CD4-positive, alpha-beta T cell treated with Interleukin-17A for 4 hours (primary cell): ENCODE measurements at places on chromosomes 7 and 10.

- DNase-seq: peak; percentile 9
Observed at GRCh38 chr7:154914308-154914995, 88.5 kb downstream of the PAXIP1 start.

DNA sequence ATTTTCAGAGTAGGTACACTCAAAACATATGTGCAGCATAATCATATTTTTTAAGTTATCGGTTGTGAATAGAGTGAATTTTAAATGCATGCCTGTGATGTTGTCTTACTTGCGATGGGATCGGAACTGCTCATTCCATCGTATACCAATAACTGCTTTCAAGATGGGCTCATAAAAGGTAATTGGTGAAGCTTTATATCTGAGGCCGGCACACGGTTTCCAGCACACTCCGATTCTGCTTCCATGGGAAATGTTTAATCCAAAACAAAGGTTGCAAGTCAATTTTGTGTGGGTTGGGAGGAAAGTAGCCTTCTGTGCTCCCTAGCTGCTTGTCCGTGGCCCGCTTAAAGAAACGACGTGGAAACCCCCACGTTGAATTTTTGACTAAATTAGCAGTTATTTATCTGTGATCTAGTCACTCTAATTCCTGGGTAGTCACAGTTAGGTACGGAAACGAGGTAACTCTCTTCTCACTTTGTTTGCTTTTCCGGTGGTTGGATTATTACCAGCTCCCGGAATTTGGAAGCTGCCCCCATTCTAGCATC is 10.1 kb upstream of the CELF2 start:
- no peak for DNase-seq

- DNase-seq: no peak
Observed at GRCh38 chr10:126108693-126109092, 212.3 kb downstream of the FANK1 start.

- DNase-seq: no peak
Observed at GRCh38 chr10:100890673-100891317, 22.0 kb upstream of the SLF2 start.

DNA sequence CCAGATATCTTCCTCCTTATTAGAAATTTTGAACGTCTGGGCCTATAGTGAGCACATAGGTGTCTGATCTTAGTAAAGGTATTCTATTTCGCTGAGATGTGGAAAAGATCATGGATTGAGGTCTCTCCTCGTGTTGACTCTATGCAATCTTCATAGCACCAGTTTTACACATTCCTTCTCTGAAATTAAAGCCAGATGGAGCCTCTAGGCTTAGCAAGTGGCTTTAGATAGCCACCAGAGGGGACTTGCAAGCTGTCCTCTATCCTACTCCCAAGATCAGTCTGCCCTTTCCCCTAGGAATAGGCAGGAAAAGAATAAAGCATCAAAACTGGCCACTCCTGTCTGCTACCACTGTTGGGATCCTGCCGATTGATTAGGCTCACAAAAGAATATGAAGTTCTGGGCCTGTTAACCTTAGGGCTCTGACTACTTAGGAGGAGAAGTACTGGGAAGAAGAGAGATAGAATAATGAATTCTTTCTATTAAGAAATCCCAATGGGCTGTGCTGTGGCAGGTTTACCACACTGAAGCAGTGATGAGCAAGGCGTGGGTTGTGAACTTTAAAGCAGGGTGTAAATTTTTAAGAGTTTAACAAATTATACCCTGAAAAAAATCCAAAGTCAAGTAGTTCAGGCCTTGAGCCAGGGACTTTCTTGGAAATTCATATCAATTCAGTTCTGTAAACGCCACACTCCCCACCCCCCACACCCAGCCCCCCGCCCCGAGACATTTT is 2.2 kb upstream of the STRIP2 start:
- no peak for DNase-seq

- DNase-seq: no peak
Observed at GRCh38 chr10:25504838-25505237, 330.0 kb downstream of the GPR158 start.

GRCh38 chr7:112001091-112001826 is 204.9 kb downstream of the DOCK4 start:
- DNase-seq: no peak

DNA sequence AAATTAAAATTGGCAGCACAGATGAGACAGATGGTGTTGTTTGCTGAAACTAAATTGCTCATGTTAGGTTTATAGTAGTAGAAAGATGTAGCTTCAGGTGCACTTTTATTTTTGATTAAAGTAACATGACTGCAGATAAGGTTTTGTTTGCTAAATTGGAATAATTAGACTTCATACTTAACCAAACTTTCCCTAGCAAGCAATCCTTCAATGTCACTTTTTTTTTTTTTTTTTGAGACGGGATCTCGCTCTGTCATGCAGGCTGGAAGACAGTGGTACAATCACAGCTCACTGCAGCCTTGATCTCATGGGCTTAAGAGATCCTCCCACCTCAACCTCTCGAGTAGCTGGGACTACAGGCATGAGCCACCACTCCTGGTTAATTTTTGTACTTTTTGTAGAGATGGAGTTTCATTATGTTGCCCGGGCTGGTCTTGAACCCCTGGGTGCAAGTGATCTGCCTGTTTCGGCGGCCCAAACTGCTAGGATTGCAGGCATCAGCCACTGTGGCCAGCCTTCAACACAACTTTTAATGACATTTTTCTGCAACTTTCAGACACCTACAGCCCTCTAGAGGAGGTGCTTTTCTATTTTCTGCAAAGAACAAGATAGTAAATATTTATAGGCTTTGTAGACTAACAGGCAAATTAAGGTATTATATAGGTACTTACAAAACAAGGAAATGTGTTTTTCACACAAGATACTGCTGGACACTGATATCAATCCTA is 84.8 kb upstream of the CCNY start:
- DNase-seq: no peak

- no peak for DNase-seq
Observed at GRCh38 chr7:141133646-141134045, 59.8 kb downstream of the TMEM178B start.

DNA sequence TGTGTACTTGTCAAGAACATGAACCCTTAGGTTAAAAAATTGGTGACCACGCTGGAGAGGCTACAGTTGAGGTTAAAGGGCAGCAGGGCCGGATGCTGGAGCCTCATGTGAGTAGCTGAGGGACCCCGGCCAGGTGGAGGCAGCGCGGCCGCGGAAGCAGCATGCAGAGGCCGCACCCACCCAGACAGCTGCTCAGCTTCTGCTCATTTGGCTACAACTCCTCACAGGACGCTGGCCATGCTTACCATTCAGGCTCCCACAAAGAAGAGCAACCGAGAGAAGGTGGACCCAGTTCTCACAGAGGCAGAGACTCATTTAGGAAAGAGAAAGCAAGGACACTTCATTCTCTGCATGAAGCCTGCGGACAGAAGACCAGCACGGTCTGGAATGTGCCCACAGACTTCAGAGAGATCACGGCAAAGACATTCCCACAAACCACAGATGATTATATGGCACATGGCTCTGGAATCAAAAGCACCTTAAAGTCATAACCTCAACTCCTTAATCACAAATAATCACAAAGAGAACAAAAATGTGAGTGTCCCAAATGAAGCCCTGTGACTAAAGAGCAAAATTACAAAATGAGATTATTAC is 94.4 kb downstream of the VOPP1 start:
- DNase-seq: no peak

DNA sequence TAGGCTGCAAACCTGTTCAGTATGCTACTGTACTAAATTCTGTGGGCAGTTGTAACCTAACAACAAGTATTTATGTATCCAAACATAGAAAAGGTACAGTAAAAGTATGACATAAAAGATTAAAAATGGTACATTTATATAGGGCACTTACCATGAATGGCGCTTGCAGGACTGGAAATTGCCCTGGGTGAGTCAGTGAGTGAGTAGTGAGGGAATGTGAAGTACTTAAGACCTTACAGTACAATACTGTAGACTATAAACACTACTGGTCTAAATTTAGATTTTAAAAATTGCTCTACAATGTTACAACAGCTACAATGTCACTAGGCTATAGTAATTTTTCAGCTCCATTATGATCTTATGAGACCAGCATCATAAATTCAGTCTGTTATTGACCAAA is 146.0 kb upstream of the GNAI1 start:
- DNase-seq: no peak

DNA sequence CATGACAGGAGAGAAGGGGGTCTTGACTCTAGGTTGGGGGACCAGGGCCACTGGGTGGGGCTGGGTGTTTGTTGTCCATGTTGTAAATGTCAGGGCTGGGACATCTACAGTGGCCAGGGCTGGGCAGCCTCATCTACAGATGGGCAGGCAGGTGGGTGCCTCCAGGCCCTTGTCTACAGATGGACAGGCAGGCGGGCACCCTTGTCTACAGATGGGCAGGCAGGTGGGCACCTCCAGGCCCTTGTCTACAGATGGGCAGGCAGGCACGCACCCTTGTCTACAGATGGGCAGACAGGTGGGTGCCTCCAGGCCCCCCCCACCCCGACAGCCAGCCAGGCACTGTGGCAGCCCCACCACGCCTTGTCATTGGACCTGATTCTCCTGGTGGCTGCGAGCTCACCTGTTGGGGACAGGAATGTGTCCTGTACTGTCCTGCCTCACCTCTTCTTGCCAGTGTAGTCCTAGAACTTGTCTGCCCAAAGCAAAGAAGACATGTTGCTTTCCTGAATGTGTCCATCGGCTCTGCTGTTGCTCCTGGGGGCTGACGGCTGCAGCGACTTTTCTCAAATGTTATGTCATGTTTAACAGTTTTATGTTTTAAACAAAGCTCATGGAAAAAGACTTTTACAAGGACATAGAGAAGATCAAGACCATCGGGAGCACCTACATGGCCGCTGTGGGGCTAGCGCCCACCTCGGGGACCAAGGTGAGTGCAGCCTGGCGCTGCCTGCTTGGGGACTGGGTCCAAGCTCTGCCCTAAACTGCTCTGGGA is 129.9 kb downstream of the ADCY1 start:
- no peak for DNase-seq

DNA sequence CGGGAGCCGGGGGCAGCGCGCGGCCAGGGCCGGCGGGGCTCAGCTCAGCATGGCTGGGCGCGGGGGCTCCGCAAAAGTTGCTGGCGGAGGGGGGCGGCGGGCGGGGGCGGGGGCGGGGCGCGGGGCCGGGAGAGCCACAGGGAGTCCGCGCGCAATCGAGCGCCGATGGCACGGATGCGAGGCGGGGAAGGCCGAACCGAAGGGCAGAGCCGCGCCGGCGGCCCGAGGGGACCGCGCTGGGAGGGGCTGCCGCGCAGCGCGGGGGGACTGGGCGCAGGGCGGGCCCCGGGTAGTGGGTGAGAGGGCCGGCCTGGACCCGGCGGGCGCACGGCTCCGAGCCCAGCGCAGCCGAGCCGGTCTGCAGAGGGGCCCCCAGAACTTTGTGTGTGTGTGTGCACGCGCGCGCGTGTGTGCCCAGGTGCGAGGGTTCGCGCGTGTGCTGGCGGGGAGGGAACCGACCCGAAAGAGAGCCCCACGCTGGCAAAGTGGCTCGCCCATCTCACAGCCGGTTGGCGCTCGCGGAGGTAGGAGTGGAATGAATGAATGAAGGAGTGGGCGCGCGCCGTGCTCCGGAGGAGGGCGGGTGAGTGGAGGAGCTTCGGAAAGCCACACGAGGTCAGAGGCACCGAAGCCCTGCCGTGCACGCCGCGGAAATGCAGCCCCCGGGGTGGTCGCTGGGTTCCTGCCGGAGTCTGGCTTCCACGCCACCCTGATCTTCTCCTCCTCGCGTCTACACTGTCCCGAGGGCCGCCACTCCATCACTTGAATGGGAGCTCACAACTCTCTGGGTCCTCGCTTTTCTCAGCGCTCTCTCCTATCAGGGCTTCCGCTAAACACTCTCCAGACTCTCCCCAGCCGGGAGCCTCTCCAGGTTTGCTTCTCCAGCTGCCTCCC is at the start of gene HIPK2:
TSS of gene HIPK2 (minus strand) at position 51 of the 894 bp plus-strand sequence. CDS start 375 bp downstream, outside the sequence.
- DNase-seq: peak; percentile 78

DNA sequence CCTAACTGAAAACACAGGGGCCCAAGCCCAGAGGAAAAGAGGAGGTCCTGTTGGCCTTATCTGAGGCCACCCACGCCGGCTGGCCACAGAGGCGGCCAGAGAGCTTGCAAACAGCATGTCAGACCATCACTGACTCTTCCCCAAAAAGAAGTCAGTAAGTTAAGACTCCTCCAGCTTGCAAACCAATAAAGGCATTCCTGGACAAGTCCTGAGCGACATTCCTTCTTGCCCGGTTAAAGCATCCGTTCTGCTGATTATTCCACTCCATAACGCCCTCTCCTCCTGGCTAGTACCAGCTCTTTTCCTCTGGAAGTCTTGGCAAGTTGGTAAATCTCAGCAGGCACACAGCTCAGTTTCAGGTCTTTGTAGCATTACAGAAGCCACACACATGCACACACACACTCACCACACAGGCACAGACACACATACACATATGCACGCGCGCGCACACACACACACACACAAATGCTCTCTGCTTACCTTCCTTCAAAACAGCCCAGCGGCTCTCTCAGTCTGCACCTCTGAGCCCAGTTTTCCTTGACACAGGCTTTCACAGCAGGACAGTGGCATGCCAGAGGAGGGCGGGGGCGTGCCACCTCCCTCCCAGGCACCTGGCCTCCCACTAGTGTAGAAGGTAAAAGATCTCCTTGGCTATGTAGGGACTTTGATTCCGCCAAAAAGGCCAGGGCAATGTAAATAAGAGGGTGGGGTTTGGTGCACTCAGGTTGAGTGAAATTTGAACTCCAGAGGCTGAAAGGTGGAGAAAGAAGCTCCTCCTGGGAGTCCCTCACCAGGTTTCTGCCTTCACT is 201.4 kb downstream of the TNS3 start:
- DNase-seq: no peak

- no peak for DNase-seq
Observed at GRCh38 chr7:154575497-154575896, 427.4 kb downstream of the PAXIP1 start.
